ENCODE measurements at places on chromosomes 7 and 10. TPM values are rescaled to one million over a fixed set of nuclear protein-coding genes. Genes with fewer than 3 reads are reported as not detected.
A peak's percentile ranks its signal among the peaks of the same experiment; 100 is the strongest.

- no peaks in the 10 kb centered on the region for H3K27me3 ChIP-seq
- H3K4me3 ChIP-seq: no peak overlapping the region
- peaks cover 2% of the 10 kb centered on the region for H3K4me1 ChIP-seq
- H3K27ac ChIP-seq: no peak overlapping the region
- H3K36me3 ChIP-seq: no peaks in the 10 kb centered on the region
These were observed 23.7 kb upstream of the FOXL3 start for GRCh38 chr7:265998-266850.

GRCh38 chr7:35646289-35647023, 48.5 kb downstream of the HERPUD2 start:
- H3K27ac ChIP-seq: peak overlapping the region; percentile 43
- DNase-seq: no peak
- H3K4me1 ChIP-seq: peaks cover 53% of the 10 kb centered on the region
- peak overlapping the region; percentile 33 for H3K4me3 ChIP-seq
- no peaks in the 10 kb centered on the region for H3K27me3 ChIP-seq

- no peak overlapping the region for H3K27ac ChIP-seq
- H3K36me3 ChIP-seq: no peaks in the 10 kb centered on the region
- H3K27me3 ChIP-seq: no peaks in the 10 kb centered on the region
- H3K4me3 ChIP-seq: peak overlapping the region; percentile 21
- peaks cover 10% of the 10 kb centered on the region for H3K4me1 ChIP-seq
These were observed 676.0 kb upstream of the GALNT17 start for GRCh38 chr7:70455925-70456324.

- H3K4me3 ChIP-seq: no peak overlapping the region
- no peak overlapping the region for H3K27ac ChIP-seq
- no peaks in the 10 kb centered on the region for H3K36me3 ChIP-seq
- peaks cover 18% of the 10 kb centered on the region for H3K27me3 ChIP-seq
- no peak for DNase-seq
These were observed 4.0 kb downstream of the CDCA7L start for GRCh38 chr7:21941611-21942141.

DNA sequence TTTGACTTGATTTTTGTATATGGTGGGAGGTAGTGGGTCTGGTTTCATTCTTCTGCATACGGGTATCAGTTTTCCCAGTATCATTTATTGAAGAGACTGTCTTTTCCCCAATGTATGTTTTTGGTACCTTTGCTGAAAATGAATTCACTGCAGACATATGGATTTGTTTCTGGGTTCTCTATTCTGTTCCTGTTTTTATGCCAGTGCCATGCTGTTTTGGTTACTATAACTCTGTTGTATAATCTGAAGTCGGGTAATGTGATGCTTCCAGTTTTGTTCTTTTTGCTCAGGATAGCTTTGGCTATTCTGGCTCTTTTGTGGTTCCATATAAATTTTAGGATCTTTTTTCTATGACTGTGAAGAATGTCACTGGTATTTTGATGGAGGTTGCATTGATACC, 836 bp downstream of the ECD start:
- peaks cover 34% of the 10 kb centered on the region for H3K4me1 ChIP-seq
- peak overlapping the region; percentile 98 for H3K4me3 ChIP-seq
- H3K36me3 ChIP-seq: peaks cover 8% of the 10 kb centered on the region
- DNase-seq: no peak

DNA sequence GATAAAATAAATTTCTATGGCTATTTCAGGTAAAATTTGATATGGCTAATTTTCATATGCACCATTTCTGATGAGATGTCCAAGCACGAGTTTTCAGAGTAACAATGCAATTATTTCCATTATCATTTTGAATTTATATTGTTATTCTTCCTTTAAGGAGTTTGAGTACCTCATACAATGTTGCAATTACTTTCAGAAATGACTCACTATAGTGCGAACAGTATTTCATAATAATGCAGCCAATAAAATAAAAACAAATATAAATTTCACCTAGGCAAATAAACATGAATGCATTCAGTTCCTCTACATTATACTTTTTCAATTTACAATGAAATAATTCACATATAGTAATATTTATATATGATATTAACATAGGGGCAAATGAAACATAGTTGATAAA, 78.8 kb upstream of the LRRN3 start:
- H3K4me3 ChIP-seq: peak overlapping the region; percentile 90
- H3K36me3 ChIP-seq: no peaks in the 10 kb centered on the region
- DNase-seq: no peak
- H3K27me3 ChIP-seq: no peaks in the 10 kb centered on the region

The GHRHR gene
- total RNA-seq: not detected

DNA sequence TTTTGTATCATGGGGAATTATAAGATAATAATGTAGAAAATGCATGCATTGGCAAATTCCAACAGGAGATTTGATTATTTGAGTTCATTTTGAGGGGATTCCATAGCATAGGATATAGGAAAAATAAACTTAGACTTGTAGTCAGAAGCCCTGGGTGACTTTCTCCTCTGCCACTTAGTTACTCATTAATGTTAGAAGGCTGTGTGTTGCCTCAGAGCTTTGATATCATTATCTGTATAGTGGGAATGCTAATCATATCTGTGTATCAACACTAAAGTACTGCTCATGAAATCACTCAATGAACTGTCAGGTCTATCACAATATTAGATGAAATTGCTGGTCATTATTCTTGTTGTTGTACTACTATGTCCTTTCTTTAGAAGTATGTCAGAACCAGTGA, 23.0 kb upstream of the TEX47 start:
- no peaks in the 10 kb centered on the region for H3K27me3 ChIP-seq
- no peaks in the 10 kb centered on the region for H3K4me1 ChIP-seq
- no peak overlapping the region for H3K4me3 ChIP-seq

The VGF gene
- total RNA-seq: not detected

DNA sequence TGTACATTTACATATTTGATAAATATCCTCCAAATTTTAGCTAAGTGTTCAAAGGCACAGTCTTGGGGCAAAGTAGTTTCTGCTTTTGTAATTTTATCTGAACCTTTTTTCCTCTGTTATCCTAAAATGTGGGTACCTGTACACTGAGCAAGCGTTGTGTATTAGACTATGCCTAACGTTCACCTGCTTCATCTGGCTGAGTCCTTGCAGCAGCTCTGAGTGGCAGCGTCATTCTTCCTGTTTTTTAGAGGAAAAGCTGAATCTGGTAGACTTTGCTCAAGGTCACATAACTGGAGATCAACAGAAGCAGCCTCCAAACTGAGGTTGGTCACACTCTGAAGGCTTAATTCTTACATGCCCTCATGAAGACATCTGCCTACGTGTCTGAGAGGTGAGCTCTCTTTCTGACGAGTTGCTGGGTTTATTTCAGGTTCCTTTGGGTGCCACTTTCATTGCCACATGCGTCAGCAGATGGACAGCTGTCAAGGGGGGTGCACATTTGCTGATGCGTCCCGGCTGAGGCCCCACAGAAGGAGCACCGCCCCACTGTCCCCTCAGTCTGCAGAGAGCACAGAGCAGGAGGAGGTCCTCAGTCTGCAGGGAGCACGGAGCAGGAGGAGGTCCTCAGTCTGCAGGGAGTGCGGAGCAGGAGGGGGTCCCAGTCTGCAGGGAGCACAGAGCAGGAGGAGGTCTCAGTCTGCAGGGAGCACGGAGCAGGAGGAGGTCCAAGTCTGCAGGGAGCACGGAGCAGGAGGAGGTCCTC, 406.5 kb upstream of the SHH start:
- no peak for DNase-seq
- peaks cover 26% of the 10 kb centered on the region for H3K27me3 ChIP-seq
- no peak overlapping the region for H3K4me3 ChIP-seq
- H3K4me1 ChIP-seq: no peaks in the 10 kb centered on the region

- no peak overlapping the region for H3K4me3 ChIP-seq
- H3K36me3 ChIP-seq: peaks cover 2% of the 10 kb centered on the region
These were observed 8.2 kb downstream of the SLK start for GRCh38 chr10:103975169-103975568.

DNA sequence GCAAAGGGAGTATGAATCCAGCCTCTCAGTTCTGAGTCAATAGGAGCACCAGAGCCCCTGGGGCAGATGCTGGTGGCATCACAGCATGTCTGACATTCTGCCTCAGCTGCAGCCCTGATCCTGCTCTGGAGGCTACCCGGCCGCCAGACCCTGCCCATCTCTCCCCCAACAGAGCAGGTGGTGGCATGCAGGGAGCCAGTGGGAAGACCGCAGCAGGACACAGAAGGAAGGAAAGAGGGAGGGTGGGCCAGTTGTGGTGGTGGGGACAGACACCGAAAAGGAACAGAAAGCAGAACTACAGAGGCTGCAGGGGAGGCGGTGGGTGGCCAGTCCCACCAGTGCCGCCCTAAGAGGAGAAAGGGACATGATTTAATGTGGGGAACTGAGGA, 35.3 kb downstream of the BLNK start:
- H3K36me3 ChIP-seq: no peaks in the 10 kb centered on the region
- no peak overlapping the region for H3K27ac ChIP-seq
- peaks cover 26% of the 10 kb centered on the region for H3K27me3 ChIP-seq
- no peak for DNase-seq

DNA sequence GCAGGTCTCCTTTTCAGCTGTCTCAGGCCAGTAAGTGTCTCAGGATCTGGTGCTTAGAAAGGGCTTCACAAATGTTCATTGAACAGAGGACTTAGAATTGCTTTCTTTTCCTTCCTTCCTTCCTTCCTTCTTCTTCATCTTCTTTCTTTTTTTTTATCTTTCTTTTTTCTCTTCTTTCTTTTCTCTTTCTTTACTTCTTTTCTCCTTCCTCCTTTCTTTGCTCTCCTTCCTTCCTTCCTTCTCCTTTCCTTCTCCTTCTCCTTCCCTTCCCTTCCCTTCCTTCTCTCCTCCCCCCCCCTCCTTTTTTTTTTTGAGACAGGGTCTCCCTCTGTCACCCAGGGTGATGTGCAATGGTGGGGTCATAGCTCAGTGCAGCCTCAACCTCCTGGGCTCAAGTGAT, 34.6 kb downstream of the COL26A1 start:
- no peak overlapping the region for H3K27ac ChIP-seq
- peaks cover 41% of the 10 kb centered on the region for H3K27me3 ChIP-seq
- no peak for DNase-seq
- H3K36me3 ChIP-seq: peaks cover 2% of the 10 kb centered on the region

The MAP3K8 gene
- 38.8 TPM for total RNA-seq

DNA sequence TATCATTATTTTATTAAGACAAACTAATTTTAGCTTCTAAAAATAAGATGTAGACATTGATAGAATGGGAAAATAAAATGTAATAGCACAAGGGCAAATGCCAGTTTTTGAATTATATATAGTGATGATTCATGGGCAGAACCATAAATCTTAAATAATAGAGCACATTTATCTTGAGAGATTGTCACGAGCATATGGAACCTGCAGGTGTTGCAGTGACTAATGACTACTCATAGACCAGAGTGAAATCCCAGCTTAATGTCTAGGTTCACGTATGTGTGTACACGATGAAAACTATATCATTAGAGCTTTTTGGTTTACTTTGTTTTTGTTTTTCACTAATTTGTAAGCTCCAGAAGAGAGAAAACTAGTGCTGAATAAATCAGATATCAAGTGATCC, 150.2 kb upstream of the CACNA2D1 start:
- no peaks in the 10 kb centered on the region for H3K36me3 ChIP-seq
- H3K4me3 ChIP-seq: no peak overlapping the region
- H3K27me3 ChIP-seq: no peaks in the 10 kb centered on the region
- no peak for DNase-seq
- no peaks in the 10 kb centered on the region for H3K4me1 ChIP-seq

GRCh38 chr10:30995081-30995770, 36.4 kb downstream of the ZNF438 start:
- peaks cover 2% of the 10 kb centered on the region for H3K36me3 ChIP-seq
- no peak overlapping the region for H3K27ac ChIP-seq
- H3K4me3 ChIP-seq: no peak overlapping the region
- no peak for DNase-seq

- peaks cover 2% of the 10 kb centered on the region for H3K36me3 ChIP-seq
- peaks cover 29% of the 10 kb centered on the region for H3K27me3 ChIP-seq
- H3K4me1 ChIP-seq: peaks cover 6% of the 10 kb centered on the region
- no peak overlapping the region for H3K27ac ChIP-seq
- H3K4me3 ChIP-seq: no peak overlapping the region
These were observed 9.0 kb upstream of the STARD3NL start for GRCh38 chr7:38168890-38169570.

DNA sequence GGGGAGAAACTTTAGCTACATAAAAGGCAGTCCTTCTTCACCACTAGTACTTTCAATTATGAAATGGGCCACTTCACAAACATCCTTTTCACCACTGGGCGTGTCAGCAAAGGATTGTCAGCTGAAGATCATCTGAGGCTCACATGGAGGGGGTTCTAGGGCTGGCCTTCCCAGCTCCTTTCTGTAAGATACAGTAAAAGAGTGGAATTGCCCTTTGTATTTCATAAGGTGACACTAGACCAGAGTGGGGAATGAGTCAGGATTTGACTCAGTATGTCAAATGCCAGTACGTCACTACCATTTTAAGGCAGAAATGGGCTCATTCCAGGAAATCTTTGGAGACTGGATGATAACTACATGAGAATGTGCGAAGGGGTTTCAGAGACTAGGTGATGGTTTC, 21.2 kb upstream of the BLOC1S2 start:
- no peak overlapping the region for H3K4me3 ChIP-seq
- no peak for DNase-seq
- no peak overlapping the region for H3K27ac ChIP-seq
- peaks cover 3% of the 10 kb centered on the region for H3K36me3 ChIP-seq

The NPC1L1 gene
- total RNA-seq: 0.08 TPM

DNA sequence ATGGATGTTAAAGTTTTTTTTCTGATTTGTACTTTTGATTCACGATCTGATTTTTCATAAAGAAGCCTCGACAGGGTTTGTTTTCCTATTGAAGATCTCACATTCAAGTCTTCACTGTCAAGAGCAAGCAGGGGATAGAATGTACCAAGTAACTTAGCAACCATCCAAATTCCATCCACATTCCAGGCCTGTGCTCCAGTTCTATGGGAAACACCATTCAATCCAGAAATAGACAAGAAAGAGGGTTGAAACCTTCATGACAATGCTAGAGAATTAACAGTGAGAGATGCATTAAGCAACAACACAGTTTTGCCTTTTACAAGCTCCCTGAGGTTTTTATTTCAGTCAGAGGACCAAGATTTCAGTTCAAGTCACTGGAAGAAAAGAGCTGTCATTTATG, 300.2 kb downstream of the NEBL start:
- no peak overlapping the region for H3K4me3 ChIP-seq
- H3K27me3 ChIP-seq: no peaks in the 10 kb centered on the region
- H3K4me1 ChIP-seq: no peaks in the 10 kb centered on the region
- DNase-seq: no peak
- no peak overlapping the region for H3K27ac ChIP-seq

GRCh38 chr10:95517536-95518454, 43.4 kb downstream of the SORBS1 start:
- H3K4me1 ChIP-seq: peaks cover 4% of the 10 kb centered on the region
- no peaks in the 10 kb centered on the region for H3K36me3 ChIP-seq
- peaks cover 34% of the 10 kb centered on the region for H3K27me3 ChIP-seq
- no peak for DNase-seq
- H3K4me3 ChIP-seq: no peak overlapping the region

The ZC3HAV1 gene
- total RNA-seq: 154 TPM

DNA sequence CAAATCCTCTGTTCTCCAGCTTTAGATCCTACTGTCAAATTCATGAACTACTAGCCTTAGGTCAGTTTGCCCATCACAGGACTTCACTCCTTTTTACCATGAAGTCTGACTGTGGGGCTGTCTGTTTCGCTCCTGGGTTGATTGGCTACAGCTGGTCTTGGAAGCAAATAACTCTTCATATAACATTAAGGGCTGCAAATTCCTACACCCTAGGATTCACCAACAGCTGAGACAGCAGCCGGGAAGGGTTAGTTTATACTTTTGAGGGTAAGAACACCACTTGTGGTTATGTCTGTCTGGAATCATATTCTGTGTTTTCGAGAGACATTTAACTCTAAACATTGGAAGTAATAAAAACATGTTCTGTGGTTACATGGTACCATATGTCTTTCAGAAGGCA, 55.9 kb upstream of the KIAA1217 start:
- no peak overlapping the region for H3K4me3 ChIP-seq
- H3K27me3 ChIP-seq: no peaks in the 10 kb centered on the region
- no peaks in the 10 kb centered on the region for H3K36me3 ChIP-seq
- H3K4me1 ChIP-seq: no peaks in the 10 kb centered on the region
